ENCODE measurements at places on chromosomes 11 and 22.

DNA sequence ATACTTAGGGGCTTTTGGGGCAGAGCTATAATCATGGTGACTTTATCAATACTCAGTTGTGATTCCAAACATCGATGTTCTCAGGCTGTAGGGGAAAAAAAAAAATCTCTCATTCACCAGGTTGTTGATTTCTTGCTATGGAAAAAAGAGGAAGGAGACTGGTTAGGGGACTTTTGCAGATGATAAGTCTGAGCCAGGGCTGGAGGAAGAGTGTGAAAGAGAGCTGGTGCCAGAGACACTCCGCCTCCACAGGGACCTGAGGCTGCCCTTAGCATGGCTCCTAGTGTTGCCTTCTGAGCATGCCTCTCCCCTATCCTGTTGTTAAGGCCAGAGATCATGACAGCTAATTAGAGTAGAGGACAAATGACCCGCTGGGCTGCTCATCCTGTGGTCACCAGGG is 16.9 kb downstream of the UPB1 start:
- DNase-seq = no peak

DNA sequence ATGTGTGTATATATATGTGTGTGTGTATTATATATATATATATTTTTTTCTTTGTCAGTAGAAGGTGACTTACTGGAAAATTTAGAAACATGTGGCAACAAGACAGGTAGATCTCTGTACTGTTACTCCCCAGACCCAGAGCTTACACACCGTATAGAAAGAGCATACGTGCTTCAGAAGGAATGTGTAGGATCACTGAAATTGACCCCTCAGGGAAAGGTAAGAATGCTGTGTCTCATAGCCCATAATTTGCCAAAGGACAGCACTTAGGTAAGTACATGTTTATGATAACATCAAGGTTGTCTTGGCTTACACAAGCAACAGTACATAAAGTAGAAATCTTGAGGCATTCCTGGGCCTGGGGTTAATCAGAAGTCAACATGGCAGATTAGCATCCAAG is 54.2 kb upstream of the PDE3B start:
- no peak for DNase-seq

- DNase-seq = no peak
These were observed 1.6 kb upstream of the IFITM1 start for GRCh38 chr11:312092-312816.

- no peak for DNase-seq
These were observed 172.4 kb downstream of the CASP12 start for GRCh38 chr11:104725796-104726408.

- no peak for DNase-seq
These were observed 10.0 kb upstream of the MFRP start for GRCh38 chr11:119356349-119357031.

- no peak for DNase-seq
These were observed 28.5 kb upstream of the ABCC8 start for GRCh38 chr11:17505146-17505545.

DNA sequence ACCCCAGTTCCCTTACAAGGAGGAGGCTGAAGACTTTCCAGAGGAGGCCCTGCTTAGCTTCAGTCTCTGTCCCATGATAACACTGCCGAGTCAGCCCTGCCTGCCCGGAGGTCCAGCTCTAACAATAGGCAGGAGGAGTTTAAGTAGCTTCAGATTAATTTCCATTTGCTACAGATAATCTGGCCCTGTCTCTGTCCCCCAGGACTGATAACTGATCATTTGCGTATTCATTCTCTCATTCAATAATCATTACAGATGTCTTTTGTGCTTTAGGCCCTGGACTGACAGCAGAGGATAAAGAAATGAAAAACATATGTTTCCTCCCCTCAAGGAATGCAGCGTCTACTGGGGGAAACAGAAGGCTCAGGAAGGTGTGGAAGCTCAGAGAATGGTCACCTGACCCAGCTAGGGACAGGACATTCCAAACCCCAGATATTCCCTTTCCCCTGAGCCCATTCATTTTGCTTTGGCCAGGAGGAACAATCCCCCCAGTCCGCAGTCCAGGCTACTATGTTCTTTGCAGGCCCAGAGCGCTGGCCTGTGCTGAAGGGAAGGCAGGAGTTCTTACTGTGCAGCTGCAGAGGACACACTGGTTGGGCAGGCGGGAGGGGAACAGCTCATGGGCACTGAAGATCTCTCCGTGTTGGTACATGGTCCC is 20.8 kb downstream of the CHRDL2 start:
- DNase-seq = no peak

DNA sequence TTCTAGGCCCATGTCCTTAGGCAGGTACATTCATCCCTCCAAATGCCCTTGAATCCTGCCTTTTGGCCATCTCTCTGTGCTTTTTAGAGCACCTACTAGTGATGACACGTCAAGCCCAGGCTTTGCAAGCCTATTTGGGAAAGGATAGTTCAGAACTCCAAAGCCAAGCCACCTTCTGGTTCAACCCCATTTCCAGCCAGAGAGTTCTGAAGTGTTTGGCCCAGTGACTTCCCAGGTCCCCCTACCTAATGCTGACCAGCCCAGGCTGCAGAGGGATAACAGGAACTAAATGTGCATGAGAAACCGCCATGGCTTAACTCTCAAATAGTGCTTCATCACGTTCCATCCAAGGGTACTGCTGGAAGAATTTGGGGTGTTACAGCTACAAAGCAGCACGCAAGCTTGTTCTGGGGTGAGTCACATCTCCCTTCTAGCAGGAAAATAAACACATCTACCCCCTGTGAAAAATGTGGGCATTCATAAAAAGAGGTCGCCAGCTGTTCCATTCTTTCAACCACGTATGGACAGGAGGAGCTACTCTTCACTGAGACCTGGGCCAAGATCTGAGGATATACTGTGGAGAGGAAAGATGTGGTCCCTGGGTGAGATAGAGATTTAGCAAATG is 2.0 kb upstream of the FXYD6 start:
- DNase-seq = no peak

DNA sequence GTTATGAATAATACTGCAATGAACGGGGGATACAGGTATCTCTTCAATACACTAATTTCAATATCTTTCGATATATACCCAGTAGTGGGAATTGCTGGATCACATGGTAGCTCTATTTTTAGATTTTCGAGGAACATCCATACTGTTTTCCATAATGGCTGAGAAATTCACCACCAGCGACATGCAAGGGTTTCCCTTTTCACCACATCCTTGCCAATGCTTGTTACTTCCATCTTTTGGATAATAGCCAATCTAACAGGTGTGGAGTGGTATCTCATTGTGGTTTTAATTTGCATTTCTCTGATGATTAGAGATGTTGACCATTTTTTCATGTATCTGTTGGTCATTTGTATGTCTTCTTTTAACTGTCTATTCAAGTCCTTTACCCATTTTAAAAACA is 5.9 kb downstream of the IL10RA start:
- DNase-seq = no peak

DNA sequence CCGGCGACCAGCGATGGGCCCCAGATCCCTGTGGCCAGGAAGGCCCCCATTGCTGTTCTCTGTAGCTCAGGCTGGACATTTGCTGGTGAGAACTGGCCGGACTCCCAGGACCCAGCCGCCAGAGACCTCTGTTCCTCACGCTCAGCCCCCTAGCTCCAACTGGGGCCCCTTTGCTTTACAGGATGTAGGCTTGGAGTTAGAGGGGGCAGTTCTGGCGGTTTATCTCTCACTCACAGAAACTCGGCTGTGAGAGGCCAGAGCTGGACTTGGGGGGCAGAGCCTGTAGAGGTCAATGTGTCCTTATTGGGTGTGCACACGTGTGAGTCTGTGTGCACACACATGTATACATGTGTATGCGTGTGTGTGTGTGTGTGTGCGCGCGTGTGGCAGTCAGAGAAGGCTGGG is 502 bp downstream of the SMIM38 start:
- no peak for DNase-seq

DNA sequence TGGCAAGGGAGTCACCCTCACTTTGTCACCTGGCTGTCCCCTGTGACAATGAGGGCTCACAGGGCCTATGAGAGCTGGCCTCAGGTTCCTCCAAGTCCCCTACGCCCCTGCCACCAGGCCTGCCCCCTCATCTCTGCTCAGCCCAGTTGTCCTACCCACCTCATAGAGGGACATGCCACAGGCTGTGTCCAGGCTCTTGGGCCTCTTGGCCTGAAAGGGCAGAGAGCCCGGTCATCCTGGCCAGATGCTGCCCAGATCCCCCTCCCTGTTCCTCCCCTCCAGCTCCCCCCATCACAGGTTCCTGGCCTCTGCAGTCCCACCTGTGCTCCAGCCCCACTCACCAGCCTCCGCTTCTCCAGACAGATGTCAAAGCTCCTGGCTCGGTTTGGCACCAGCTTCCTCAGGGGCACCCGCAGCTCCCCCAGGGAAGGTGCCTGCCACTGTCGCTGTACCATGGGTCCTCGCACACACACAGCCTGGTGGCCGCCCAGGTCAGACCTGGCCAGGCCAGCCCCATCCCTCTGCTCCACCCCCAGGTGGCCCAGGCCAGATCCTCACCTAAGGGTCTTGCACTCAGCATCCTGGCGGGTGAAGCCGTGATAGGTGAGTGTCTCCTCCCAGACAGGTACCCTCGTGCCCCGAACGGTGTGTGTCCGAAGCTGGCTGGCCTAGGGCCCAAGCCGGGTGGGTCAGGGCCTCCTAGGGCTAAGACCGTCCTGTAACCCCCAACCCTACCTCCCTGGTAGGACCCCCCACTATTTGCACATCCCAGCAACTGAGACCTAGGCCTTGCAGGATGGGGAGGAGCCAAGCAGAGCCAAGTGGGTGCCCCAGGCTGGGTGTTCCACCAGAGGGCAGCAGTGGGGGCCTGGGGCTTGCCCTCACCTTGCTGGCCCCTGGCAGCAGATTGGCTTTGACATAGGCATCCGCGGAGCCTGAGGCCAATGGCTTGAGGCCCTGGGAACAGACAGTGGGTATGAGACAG is 8.3 kb downstream of the NDUFV1 start:
- no peak for DNase-seq

DNA sequence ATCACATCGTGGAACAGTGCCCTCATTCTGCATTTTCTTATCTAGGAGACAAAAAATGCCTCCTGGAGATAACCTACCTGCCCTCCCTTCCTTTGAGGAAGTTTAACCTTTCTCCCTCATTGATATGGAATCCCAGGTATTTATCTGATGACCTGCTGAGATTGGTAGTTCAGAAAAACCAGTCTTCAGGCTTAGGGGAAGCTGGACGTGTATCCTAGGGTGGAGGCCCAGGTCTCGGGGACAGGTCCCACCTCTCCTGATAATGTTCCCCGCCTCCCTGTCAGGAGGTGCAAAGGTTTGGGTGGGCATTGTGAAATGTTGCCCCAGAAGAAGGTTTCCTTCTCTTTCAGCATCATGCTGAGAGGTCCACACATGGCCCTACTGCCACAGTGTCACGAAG is 186.9 kb upstream of the NAV2 start:
- DNase-seq = no peak

All from AG09319 (cell line).